Esophagus mucosa (tissue), 1 donor: ENCODE measurements at places on chromosomes 1 and 21.

DNA sequence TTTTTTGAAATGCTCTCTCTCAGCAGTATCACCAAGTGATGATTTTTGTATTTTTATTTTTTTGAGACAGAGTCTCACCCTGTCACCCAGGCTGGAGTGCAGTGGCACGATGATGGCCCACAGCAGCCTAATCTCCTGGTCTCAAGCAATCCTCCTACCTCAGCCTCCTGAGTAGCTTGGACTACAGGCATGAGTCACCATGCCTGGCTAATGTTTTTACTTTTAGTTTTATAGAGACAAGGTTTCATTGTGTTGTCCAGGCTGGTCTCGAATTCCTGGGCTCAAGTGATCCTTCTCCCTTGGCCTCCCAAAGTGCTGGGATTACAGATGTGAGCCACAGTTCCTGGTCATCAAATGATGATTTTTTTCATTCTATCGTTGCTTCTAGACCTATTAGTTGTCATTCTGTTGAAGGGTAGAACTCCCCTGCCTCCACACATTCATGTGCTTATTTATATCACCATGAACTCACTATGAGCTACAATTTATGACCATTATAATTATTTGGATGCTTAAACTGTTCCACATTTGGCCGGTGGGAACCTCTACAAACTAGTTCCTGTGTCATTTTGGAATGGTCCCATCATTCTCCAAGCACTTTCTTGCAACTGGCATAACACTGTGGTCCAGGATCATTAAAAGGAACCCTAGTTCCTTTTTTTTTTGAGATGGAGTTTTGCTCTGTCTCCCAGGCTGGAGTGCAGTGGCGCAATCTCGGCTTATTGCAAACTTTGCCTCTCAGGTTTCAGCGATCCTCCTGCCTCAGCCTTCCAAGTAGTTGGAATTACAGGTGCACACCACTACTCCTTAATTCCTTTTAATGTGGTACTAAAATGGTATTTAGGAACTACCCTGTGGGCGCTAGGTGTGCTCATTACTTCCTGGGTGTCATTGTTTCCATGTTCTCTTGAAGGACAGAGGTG lies 20.2 kb upstream of the TOR3A start:
- no peak for ATAC-seq

DNA sequence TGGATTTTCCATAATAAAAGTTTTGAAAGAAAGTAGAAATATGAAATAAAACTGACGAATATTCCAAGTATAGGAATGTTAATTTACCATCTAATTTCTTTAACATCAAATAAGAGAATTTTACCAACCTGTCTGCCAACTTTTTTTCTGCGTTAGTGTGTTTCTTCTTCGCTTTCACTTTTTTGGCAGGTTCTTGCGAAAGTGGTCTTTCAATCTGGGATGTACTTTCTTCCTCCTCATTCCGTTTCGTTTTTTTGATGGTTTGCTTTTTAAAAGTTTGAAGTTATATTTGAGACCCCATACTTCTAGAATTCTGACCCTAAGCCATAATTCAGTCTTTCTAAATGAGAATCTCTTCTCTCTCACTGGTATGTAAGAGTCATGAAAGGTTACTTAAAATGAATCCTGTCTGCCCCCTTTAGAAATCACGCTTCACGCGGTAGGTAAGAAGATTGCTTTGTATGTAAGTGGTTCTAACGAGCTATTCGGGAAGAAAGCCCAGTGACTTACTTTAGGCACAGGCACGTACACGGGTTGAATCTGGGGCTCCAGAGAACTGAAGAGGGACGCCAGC lies 580 bp downstream of the RBM34 start:
- no peak for ATAC-seq

DNA sequence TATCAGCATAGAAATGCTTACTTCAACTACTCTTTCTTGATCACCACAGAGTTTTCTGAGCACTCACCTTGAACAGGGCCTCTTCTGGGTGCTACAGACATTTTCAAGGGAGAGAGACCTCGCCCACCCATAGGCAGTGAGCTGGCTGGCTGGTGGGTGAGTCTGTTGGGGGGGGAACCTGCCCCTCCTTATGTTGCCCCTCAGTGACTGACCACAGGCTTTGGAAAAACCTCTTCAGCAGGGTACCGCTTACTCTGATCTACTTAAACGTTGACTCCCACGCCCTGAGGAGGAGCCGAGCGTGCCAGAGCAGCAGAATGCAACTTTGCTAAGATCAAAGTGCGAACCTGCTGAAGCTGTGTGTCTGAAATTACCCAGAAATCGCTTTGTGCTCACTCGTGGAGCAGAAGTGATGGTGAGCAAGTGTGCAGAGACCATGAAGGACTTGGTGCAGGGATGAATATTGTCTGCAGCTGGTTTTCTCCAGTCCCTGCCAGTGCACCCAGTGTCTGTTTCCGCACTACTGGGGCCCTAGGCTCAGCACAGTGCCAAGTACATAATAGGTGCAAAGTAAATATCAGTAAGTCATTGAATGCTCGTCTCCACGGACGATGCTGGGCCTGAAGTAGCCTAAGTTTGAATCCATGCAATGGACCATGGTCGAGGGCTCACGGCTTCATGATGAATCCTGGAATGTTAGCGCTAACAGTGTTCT lies 158.7 kb upstream of the IRF2BP2 start:
- no peak for ATAC-seq

- ATAC-seq, result no peak
Observed at GRCh38 chr21:44695184-44695583, 1.8 kb upstream of the KRTAP10-12 start.

GRCh38 chr1:108758796-108759195 lies 12.3 kb downstream of the STXBP3 start:
- no peak for ATAC-seq

- no peak for ATAC-seq
Observed at GRCh38 chr1:15014516-15014915, 139.0 kb upstream of the TMEM51 start.

GRCh38 chr1:104406728-104407127 lies 657.0 kb downstream of the AMY1C start:
- no peak for ATAC-seq

DNA sequence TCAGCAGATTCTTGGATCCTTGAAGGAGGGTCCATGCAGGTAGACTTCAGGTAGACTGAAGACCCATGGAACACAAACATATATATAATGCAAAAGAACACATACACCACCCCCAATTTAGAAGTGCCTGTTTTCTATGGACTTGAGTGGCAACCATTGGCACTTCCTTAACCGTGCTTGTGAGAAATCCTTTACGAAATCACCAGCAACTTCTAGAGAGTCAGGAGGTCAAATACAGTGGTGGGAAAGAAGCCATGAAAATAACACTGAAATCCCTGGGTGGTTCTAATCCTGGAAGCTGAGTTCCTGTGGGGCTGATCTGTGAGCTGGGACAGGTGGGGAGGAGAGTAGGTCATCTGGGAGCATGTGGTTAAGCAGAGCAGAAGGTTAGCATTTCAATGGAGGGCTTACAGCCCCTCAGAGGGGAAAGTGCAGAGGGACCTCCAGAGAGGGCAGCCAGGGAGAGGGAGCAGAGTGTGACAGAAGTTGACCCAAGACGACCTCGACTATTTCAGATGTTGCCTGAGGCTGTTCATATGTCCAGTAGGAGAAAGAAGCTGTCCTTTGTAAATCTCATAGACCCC lies 13.0 kb upstream of the IL10 start:
- no peak for ATAC-seq

- no peak for ATAC-seq
Observed at GRCh38 chr21:25887646-25888306, 153.0 kb downstream of the GABPA start.

DNA sequence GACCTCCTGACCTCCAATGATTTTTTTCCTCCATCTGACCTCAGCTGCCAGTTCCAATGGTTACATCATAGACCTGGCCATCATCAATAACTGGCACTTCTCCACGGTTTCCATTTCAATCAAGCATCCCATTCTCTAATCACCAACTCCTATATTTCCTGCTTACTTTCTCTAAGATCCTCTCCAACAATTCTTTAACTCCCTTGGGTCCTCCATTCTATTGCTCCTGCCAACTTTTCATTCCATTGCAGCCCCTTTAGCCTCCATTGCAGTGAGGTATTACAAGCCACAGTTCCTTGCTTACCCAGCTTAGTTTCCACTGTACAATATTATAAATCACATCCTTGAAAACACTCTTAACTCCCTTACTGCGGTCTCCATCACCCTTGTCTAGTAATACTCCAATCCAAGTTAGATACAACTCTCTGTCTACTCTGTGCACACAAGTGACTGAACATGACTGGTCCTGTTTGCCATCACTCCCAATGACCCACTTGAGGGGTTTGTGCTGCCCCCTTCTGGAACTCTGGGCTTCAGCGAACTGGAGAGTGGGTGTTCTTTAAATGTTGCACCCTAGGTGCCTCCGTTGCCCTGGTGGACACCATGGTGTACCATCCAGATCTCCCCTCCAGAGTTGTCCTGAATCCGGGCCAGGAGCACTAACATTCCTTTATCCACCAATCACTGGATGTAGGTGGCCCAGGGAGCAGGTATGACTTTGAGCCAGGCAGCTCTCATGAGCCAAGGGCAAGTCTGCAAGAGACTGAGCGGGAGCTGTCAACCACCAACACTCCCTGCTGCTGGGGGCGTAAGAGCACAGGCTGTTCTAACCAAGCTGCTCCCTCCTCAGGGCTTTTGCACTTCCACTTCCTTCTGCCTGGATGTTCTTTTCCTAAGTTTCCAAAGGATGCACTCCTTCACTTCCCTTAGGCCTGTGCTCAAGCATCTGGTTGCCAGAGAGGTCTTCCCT lies 3.7 kb upstream of the FNDC7 start:
- no peak for ATAC-seq
